ENCODE measurements at places on chromosomes 2 and 18.

DNA sequence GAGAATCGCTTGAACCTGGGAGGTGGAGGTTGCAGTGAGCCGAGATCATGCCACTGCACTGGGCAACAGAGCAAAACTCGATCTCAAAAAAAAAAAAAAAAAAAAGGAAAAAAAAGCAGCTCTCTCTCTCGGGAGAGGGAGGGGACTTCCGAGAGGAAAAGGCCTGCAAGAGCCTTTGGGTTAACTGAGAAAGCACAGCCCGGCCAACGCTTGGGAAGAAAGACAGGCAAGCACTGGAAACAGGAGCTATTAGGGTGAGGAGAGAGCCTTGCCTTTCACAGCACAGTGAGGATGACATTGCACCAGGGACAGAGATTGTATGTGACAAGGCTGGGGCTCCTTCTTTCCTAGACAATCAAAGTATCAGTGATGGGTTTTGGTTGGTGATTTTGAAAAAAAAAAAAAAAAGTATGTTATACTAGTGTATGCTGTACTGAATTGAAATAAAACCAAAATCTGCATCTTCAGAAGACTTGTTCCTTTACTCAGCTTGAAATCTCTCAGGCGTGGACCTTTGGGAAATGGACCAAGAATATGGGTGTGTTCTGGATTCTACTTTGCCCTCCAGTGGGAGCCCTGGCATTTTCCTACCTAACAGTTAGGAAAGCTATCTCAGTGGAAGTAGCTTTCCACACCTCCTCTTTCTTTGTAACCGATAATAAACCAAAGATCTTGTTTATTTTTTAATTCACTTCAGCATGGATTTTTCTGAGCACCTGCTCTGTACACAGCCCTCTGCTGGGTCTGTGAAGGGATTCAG lies 16.7 kb downstream of the SRSF7 start:
- DNase-seq: no peak

DNA sequence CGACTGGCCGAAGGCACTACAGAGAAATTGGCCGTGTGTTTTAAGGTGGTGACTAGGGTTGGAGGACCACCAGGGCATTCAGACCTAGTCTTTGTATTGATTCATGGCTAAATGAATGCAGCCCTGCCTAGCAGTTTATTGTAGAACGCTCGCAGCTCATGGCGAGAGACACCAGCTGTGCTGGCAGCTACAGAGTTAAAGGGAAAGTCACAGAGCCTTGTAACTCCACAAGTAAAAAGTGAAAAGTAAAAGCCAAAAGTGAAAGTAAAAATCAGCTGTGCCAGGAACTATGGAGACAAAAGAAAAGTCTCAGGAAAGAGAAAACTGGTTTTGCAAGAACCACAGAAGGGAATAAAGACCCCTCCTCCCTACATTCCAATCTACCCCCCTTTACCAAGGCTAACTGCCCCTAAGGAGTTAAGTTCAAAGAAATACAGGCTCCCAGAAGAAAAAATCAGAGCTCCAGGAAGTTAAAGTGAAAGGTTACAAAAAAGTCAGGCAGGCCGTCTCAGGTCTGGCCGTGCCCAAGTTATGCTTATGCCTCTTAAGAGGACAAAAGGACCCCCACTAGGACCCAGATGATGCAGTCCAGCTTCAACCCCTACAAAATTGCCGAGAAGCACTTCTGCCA lies 46.4 kb upstream of the SELENOI start:
- DNase-seq: no peak

- no peak for DNase-seq
These were observed 264.2 kb upstream of the EPAS1 start for GRCh38 chr2:46032996-46033395.

GRCh38 chr2:202101026-202101579 lies 28.0 kb downstream of the KIAA2012 start:
- DNase-seq: no peak

DNA sequence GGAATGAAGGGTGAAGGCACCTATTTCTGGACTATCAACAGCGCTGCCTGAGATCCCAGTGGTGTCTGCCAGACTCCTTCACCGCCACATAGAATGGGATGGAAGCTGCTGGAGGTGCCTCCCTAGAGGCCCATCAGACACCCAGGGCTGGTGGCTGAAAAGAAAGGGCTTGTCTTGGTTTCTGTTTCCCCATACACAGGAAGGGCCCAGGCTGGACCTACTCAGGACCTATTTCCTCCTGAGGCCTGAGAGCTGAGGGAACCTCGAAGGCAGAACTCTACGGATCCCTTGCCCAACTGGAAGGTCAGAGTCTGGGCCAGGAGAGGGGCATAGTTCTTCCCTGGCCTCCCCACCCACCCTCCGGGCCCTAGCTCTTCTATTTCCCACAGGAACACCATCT lies 2.9 kb upstream of the CLEC4F start:
- DNase-seq: no peak

Data from GM13976 (cell line).